Progenitor cell of endocrine pancreas (in vitro differentiated cells): ENCODE measurements at places on chromosomes 1 and 21.

DNA sequence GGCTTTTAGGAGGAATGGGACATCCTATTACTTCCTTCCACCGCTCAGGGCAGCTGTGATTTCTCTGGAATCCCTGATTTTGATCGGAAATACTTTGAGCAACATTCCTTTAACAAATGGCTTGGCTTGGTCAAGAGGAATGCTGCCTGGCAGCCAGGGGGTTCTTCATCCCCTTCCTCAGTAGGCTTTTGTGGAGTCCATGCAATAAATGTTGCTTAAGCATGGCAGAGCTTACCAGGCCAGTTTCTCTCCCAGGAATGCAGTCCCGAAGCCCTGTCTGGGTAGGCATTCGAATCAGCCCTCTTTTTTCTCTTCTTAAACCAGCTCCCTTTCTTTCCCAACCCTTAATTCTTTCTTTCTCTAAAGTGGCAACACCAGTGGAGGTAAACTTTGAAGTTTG is 177.1 kb upstream of the KIAA0040 start:
- DNase-seq: no peak

DNA sequence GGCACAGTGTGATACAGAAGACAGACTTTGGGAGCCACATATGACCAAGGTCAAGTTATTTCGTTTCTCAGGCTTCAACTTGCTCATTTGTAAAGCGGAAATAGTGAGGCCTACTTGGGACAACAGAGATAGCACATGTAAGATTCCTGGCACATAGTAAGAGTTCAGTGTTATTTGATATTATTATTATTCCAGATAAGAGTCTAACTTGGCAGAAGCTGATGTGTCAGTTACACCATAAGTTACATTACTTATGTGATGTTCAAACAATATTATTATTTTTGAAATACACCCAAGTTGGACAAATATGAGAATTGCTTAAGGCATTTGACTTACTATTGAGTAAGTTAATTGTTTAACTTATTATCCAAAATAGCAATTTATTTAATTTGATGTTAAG is 10.2 kb upstream of the CYP4X1 start:
- no peak for DNase-seq

DNA sequence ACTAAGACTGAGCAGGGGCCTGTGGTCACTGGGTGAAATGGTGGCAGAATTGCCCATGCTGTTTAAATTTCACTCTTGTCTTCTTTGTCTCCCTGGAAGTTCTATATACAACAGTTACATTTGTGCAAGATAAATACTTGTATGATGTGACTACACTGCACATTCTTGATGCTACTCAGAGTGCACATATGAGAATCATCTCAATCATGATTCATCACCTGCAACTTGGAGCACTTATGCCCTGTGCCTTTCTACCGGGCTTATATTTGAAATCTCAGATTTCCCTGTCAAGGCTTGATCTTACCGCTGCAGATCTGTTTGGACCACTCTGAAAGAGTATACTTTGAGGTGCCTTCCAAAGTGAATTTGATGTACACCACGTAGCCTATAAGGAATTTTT is 10.6 kb downstream of the PGM1 start:
- no peak for DNase-seq

GRCh38 chr1:61973100-61973837 is 221.4 kb upstream of the L1TD1 start:
- no peak for DNase-seq

GRCh38 chr1:205287767-205288559 is 33.6 kb downstream of the NUAK2 start:
- no peak for DNase-seq

- no peak for DNase-seq
Measured at GRCh38 chr1:35637401-35637809, 3.9 kb downstream of the PSMB2 start.
